ENCODE measurements at places on chromosomes 6 and 20.
A peak's percentile ranks its signal among the peaks of the same experiment; 100 is the strongest.

DNA sequence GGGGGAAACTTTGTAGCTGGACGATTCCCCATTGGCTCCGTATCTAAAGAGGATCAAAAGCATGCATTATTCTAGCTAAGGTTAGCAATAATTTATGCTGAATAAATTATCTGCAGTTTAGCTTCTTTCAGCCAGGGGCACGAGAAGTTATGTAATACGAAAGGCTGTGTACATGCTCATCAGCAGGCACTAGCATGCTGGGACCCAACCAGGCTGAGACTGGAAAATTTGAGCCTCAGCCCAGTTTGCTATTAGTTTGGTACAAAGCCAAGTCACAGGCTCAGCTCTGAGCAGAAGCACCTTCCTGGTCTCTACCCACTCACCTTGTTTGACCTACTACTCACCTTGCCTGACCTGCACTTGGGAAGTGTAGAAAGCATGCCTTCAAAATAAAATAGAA lies 328.1 kb upstream of the ARID1B start:
- no peak for DNase-seq

DNA sequence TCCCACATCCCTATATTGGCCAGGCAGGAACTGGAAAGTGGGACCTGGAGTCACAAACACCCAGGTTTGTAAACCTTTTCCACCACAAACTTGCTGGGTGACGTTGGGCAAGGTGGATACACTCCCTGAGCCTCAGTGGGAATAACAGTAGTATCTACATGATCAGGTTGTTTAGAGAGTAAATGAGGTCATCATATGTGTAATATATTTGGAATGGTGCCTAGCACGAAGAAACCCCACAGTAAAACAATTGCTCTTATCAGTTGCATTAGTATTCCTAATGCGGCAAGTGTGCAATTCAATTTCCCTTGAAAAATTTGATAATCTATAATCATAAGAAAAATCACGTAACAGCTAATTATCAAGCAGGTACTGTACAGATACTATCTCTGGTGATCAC lies 51.9 kb downstream of the HIVEP2 start:
- peak; percentile 54 for DNase-seq

DNA sequence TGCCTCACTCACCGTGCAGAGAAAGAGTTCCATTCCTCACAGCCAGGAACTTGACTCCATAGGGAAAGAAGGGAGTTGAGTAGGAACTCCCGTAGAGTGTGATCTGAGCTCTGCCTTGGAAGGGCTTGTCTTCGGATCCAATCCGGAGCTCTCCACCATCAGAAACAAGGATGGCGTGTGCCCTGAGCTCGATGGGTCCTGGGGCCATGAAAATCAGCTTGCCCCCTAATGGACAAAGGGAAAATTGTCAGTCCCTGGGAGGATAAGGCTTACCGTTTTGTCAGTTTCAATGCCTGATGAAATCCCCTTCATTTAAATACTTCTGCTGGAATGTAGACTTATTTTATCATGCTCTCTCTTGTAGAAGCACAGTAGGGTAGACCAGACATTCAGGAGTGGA lies 153.3 kb downstream of the PKHD1 start:
- DNase-seq: no peak

- DNase-seq: no peak
Measured at GRCh38 chr20:49237531-49237930, 18.3 kb downstream of the DDX27 start.

DNA sequence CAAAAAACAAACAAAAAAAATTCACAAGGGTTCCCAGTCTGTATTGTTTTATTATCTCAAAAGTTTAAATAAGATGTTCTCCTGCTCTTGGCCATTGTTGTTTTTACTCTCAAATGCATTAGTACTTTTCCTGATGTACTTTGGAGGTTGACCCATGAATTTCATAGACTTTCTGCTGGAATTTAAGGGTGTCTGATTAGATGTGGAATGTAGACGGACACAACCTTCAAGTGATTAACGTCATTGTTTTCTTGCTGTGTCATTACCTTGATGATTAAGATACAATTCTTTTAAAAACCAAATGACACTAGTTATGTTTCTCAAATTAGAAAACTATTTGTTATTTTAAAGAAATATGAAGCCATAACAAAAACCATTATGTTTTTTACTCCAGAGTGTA lies 421.4 kb upstream of the RUNX2 start:
- DNase-seq: no peak

GRCh38 chr6:149754548-149754947 lies 5.0 kb downstream of the PCMT1 start:
- DNase-seq: peak; percentile 42

DNA sequence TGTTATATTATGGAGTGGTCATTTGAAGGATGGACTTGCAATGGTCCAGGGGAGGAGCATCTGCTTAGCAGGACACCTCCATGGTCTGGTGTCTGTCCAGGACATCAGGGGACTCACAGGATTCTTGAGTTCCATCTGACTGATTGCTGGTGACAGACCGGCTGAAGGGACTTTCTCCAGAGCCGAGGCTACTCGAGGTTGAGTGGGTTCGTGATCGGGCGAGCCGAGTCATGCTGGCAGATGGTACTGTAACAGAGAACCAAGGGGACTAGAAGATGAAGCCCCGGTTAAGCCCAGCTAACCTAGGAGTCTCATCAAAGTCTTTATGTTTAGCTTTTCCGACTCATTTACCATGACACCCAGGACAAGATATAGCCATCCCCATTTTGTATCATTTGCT lies 7.5 kb upstream of the SLA2 start:
- no peak for DNase-seq
